ENCODE measurements at places on chromosomes 13 and 19. TPM values are rescaled to one million over a fixed set of nuclear protein-coding genes. Genes with fewer than 3 reads are reported as not detected.

DNA sequence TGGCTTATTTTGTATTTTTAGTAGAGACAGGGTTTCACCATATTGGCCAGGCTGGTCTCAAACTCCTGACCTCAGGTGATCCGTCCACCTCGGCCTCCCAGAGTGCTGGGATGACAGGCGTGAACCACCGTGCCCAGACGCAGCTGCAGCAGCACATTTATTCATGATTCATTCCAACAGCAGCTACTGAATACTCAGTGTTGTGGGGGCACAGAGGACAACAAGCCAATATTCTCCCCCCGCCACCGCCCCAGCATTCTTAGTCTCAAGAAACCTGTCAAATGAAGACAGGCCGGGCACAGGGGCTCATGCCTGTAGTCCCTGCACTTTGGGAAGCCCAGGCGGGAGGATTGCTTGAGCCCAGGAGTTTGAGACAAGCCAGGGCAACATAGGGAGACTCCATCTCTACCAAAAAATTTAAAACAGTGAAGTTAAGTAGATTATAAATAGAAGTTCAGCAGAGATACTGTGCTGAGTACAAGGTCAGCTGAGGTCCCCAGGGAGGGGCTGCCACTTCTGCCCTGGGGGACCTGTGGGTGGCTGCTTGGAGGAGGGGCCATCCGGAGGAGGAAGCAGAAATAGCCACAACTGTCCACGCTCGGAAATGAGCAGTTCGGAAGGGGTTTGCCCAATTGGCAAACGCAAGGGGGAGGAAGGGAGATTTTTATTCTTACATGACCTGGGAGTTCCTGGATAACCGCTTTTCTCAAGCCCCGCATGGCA lies 4.3 kb downstream of the DOT1L start:
- no peak for DNase-seq

Gene PSG11
- not detected for total RNA-seq

- no peak for DNase-seq
These were observed 119.7 kb downstream of the ABCC4 start for GRCh38 chr13:95181586-95181985.

DNA sequence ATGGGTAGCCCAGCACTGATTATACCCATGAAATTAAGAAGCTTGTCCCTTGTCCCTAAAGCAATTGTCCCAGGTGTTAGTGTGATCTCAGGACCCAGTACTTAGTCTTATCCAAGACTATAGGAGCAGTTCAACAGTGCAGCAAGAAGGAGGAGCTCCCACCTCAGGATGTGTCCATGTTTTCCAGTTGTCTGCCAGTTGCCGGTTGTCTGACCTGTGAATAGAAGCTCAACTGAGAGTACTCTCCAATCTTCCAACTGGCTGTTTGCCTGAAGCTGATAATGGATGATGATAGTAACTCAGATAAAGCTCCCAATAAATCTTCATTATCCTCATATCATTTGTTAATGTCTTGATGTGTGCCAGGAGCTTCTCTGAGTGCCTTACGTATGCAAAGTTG lies 107.2 kb upstream of the HTR2A start:
- no peak for DNase-seq

- DNase-seq: no peak
These were observed 5.5 kb upstream of the POU4F1 start for GRCh38 chr13:78608688-78609463.

Gene DCLK1
- not detected for total RNA-seq

Gene ADGRE2
- total RNA-seq: 3.8 TPM

DNA sequence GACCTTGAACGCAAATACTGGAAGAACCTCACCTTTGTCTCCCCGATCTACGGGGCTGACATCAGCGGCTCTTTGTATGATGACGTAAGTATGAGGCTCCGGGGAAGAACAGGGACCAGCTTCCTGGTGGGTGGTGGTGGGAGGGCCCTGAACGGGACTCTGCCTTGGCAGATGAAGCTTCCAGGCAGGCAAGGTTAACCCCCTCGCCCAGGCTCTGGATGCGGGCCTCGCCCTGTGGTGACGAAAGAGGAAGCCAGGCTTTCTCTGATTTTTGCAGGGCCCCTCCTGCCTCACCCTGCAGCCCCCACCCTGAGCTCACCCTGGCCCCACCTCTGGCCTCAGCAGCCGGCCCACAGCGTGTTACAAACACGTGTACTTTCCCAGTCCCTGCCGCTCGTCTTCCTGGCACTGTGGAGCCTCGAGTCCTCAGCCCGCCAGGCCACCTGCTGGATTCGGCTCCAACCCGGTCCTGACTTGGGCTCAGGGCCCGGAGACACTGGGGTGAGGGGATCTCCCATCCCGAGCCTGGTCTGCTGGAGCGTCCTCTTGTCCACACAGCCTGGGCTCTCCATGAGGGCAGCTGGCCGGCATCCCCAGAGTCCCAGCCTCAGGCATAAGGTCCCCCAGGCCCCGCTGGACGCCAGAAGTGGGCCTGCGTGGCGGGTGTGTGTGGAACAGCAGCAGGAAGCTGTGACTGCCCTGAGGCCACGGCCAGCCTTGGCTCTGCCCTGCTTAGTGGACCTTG lies 72.4 kb downstream of the KDM4B start:
- no peak for DNase-seq

DNA sequence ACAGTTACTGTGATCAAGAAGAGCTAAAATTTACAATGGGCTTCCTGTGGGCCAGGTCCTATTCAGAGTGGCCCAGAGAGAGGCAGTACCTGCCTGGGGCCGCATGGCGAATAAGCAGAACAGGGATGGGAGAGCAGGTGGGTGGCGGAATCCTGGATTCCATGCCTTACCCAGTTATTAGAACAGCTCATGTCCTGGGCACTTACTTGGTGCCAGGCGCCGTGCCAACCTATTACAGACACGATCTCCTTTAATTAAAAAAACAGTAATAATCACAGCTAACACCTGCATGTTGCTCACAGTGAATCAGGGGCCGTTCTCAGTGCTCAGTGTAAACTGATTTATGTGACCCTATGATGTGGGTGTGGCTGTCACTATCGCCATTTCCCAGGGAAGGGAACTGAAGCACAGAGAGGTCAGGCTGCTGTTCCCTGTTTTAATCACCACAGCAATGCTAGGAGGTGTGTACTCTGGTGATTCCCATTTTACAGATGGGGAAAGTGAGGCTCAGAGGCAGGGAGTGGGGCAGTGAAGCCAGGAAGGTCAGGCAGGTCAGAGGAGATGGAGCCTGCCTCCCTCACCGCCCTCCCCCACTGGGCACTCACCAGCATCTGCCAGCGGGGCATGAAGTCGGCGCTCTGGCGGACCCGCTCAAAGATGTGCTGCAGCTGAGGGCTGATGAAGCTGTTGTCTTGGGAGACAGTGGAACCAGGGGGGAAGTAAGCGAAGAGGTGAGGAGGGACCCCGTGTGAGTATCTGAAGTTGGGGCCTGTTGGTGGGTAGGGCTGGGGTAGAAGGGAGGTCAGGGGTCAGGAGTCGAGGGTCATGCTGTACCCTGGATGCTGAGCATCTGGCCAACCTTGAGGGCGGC lies 12.0 kb downstream of the COQ8B start:
- DNase-seq: no peak

Data from CD4-positive, alpha-beta T cell (primary cell).